NCI-H1092 (cell line): ENCODE measurements at places on chromosomes 12 and 14.

GRCh38 chr12:58388261-58388660 is 446.9 kb downstream of the ATP23 start:
- no peak for DNase-seq

DNA sequence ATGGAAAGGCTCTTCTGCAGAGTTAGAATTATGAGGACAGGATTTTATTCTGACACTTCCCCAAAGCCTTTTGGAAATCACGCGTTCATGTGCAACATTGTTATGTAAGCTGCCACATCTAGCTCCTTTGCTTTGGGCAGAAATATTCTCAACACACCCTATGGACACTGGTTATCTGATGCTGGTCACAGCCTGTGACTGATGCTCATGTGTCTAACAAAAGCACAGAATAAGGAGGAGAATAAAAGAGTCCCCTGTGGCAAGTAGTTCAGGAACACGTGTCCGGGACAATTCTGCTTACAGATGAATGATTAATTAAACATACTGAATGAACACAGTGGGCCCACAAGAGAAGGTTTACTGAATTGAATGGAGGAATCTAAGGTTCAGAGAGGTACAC is 22.1 kb downstream of the FOXN3 start:
- no peak for DNase-seq

- DNase-seq: no peak
These were observed 75.5 kb upstream of the GTF2A1 start for GRCh38 chr14:81295958-81296923.

DNA sequence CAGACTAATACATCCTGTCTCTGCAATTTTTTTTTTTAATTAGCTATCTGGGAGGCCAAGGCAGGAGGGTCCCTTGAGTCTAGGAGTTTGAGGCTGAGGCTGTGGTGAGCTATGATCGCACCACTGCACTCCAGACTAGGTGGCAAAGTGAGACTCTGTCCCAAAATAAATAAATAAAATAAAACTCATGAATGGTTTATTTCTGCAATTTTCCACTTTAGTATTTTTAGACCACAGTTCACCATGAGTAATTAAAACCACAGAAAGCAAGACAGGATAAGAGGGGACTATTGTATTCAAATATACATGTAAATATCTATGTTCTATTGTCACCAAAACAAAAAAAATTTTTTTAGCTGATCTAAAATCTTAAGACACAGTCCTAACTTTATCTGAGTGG is 17.8 kb downstream of the TAOK3 start:
- no peak for DNase-seq

GRCh38 chr12:33093534-33093933 is 197.0 kb upstream of the PKP2 start:
- no peak for DNase-seq

DNA sequence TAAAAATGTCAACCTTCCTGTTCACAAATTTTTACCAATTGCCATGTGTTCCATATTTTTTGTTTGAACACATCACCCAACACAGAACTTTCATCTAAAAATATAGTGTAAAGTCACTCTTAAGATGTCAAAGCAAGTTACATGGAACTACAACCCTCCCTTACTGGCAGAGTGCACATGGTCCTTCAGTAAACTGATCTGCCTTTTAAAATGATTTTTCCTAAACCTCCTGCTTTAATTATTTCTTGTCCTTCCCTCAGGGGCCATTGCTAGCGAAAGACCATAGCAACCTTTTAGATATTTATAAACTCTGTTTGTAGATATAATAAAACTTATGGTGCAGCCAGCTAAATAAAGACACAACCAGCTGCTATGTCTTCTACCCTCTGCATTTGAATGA is 255.2 kb upstream of the FAR2 start:
- no peak for DNase-seq

DNA sequence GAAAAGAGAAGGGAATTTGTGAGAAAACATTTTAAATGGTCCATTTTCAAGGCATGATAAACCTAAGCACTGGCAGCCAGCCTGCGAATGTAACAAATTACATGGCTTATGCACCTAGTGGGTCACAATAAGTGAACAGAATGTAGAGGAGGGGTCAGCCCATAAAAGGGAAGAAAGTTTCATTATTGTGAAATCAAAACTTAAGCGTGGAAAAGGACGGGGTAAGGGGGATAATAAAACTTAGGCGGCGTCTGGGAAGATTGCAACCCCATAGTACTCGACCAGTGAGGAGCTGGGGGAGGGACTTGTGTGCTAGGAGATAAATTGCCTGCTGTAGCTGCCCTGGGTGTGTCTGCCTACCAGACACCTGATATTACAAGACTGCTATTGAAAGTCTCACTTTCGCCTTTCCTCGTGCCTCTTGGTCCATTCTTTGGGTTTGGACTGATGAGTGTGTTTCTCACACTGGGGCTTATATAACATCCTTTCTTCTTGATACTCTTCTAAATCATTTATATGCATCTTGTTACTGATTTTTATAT is 40.6 kb downstream of the ZDHHC17 start:
- no peak for DNase-seq

DNA sequence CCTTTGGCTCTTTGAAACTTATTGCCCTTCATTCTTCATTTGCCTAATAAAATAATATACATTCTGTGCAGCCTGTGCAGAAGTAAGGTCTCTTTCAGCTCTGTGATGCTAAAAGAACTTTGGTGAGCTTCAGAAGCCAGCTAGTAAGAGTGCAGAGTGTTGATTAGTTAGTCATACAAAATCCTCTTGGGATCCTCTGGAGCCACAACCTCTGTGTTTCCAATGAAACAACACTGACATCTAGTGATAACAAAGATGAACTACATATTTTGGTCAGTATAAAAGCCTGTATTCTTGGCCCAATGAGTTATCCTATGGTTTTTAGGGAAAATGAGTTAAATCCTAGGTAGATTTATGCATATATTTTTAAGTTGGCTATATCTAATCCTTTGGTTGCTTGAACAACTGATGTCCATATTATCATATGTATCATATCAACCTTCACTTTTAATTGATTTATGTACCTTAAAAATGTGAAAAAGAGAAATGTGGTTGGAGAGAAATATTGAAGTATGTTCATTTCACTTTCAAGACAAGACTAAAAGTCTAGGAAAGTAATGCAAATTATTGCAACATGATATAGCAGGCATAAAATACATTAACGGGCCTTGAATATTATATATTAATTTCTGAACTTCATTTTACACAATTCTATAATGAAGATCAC is 158.4 kb downstream of the KLHL28 start:
- peak; percentile 46 for DNase-seq

DNA sequence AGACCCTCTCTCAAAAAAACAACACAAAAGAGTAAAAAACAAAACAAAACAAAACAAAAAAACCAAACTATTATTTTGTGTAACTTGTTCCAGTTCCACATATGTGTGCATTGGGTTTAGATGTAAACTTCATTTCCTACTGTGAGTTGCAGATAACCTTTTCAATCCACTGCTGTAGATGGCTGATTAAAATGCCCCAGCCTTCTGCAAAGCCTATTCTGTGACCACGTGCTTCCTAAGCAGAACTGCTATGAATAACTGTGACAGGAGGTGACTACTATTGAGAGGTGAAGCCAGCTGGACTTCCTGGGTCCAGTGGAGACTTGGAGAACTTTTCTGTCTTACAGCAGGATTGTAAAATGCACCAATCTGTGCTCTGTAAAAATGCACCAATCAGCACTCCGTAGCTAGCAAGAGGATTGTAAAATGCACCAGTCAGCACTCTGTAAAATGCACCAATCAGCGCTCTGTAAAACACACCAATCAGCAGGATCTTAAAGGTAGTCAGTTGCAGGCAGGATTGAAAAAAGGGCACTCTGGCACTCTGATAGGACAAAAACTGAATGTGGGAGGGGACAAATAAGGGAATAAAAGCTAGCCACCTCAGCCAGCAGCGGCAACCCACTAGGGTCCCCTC is 10.3 kb upstream of the ELK3 start:
- no peak for DNase-seq

GRCh38 chr12:40181490-40181889 is 43.3 kb upstream of the LRRK2 start:
- DNase-seq: no peak

- DNase-seq: no peak
These were observed 38.3 kb upstream of the RIMBP2 start for GRCh38 chr12:130754234-130754901.

DNA sequence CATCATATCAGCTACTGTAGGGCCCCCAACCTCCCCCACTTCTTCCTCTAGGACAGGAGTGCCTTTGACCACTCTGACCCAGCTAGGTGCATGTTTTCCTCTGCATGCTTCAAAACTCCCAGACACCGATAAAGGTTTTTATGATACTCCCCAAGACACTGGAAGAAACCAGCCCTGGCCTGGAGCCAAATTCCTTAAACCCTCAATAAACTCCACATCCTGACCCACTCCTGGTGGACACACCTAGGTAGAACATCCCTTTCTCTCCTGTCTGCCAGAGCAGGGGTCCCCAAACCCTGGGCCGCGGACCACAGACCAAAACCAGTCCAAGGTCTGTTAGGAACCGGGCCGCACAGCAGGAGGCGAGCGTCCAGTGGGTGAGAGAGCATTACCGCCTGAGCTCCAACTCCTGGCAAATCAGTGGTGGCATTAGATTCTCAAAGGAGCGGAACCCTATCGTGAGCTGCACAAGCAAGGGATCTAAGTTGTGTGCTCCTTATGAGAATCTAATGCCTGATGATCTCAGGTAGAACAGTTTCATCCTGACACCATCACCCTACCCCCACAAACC is 49.6 kb downstream of the NT5DC3 start:
- DNase-seq: no peak

DNA sequence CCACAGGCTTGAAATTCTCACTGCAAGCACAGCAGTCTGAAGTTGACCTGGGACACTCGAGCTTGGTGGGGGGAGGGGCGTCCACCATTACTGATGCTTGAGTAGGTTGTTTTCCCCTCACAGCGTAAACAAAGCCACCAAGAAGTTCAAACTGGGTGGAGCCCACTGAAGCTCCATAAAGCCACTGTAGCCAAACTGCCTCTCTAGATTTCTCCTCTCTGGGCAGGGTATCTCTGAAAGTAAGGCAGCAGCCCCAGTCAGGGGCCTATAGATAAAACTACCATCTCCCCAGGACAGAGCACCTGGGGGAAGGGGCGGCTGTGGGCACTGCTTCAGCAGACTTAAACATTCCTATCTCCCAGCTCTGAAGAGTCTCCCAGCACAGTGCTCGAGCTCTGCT is 31.7 kb upstream of the ST8SIA1 start:
- DNase-seq: no peak

- no peak for DNase-seq
These were observed 104.2 kb downstream of the POLR3B start for GRCh38 chr12:106461730-106462129.

DNA sequence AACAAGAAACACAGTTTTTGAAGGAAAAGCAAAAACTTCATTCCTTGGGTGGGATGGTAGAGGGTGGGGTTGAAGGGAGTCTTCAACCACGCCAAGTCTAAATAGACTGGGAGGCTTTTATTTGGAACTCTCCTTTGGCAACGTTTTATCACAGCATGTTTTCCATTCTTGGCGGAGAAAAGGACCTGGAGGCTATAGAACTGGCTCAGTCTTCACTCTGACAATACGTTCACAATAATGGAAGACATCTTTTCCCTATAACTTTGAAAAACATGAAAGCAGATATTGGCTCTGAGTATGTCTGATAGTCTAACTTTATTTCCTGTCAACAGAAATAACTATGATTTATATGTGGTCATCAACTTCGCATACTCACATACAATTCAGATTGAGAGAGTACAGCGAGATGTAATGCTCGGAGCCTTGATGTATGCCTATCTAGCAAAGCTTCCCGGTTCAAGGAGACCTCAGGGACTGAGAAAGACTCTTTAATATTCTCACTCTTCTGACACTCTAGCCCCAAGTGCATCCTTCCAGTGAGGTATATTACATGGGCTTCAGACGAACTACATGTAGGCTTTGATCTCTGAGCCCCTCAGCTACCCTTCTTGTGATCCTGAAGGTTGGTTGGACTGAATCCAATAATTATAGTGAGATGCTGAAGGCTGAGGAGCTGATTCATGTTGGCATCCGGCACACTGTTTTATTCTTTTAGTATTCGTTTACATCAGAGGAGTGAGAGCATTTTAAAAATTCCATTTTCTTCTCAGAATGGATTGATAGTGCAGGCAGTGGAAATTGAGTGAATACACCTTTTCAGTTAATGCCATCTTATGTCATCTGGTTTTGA is 14.0 kb downstream of the TMEM30B start:
- no peak for DNase-seq

- DNase-seq: no peak
These were observed 111.6 kb downstream of the RBM19 start for GRCh38 chr12:113854385-113855142.

DNA sequence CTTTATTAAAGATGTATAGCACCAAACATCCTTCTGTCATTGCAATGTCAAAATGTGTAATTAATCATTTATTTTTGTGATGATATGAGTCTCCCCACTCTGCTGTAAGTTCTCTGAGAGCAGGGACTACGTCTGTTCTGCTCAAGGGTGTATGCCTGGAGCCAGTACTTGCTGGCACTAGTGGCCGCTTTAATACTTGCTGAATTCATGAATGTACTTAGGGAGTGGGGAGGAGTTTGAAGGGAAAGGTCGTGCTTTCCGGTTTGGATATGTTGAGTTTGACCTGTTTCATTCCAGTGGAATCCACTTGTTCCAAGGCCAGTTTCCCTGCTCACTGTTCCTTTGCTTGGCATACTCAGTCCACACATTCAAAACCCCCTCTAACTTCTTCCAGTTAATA is 1.9 kb upstream of the DCAF5 start:
- DNase-seq: no peak

DNA sequence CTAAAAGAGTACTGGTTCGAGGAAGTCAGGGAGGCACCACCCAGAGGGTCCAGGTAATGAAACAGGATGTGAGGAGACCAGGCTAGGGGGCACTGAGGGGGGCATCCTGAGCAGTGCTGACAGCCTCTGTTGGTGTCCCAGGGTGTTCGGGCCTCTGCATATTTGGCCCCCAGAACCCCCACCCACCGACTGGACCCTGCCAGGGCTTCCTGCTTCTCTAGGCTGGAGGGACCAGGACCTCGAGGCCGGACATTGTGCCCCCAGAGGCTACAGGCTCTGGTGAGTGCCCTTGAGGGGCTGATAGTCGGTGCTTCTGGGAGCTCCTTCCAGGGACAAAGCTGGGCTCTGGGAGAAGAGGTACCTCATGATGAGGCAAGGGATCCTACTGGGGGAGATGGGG is 2.6 kb downstream of the TROAP start:
- DNase-seq: no peak

- DNase-seq: no peak
These were observed 47.1 kb downstream of the FLRT2 start for GRCh38 chr14:85576848-85577542.

DNA sequence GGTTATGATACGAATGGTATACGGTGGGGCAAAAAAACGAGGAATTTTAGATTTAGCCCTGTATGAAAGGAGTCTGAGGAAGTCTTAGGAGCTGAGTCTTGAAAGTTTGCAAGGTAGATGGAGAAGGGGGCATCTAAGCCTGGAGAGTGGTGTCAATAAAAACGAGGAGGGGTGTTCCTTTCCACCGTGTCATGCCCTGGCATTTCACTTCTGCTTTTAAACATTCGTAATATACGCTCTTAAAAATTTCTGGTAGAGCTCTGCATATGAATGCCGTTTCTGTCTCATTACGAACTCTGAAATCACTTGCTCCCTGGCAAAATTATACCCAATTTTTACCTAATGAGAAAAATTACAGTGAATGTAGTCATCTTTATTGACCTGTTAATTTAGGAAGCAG is 170.2 kb downstream of the ERC1 start:
- no peak for DNase-seq
